ENCODE measurements at places on chromosomes 16 and 17.

- DNase-seq, result no peak
These were observed 13.7 kb downstream of the MYO18A start for GRCh38 chr17:29166507-29166887.

DNA sequence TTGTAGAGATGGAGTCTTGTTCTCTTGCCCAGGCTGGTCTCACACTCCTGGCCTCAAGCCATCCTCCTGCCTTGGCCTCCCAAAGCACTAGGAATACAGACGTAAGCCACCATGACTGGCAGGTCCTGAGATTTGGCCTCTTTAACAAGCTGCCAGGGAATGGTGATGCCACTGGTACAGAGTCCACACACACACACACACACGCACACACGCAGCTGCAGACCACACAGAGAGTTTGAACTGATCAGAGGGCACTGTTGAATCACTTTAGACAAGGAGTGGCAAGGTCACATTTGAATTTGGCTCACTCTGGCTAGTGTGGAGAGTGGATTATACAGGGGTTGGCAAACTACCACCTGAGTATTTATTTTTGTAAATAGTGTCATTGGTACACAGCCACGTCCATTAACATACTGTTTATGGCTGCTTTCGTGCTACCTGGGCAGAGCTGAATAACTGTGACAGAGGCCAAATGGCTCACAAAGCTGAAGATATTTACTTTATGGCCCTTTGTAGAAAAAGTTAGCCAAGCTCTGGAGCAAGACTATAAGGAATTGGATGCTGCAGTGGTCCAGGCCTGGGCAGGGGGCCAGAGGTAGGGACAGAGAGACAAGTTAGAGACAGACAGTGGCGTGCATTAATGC lies 9.9 kb downstream of the ITPRIPL2 start:
- DNase-seq, result no peak

DNA sequence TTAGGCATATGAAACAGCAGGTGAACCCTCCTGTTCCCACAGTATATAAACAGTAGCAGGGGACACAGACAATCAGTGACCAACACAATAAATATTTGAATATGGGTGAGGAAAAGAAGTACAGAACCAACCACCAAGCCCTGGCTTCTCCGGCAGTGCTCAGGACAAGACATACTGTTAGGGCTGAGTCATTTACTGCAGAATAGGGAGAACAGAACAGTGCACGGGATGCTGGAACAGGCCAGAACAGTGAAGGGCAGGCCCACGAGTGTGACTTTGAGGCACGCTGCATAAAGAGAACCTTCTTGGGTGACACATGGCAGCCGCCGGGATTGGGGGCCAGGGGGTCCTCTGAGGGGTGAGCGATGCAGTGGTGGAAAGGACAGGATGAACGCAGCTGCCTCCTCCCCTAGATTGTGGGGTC lies 160.4 kb downstream of the CMIP start:
- DNase-seq, result no peak

DNA sequence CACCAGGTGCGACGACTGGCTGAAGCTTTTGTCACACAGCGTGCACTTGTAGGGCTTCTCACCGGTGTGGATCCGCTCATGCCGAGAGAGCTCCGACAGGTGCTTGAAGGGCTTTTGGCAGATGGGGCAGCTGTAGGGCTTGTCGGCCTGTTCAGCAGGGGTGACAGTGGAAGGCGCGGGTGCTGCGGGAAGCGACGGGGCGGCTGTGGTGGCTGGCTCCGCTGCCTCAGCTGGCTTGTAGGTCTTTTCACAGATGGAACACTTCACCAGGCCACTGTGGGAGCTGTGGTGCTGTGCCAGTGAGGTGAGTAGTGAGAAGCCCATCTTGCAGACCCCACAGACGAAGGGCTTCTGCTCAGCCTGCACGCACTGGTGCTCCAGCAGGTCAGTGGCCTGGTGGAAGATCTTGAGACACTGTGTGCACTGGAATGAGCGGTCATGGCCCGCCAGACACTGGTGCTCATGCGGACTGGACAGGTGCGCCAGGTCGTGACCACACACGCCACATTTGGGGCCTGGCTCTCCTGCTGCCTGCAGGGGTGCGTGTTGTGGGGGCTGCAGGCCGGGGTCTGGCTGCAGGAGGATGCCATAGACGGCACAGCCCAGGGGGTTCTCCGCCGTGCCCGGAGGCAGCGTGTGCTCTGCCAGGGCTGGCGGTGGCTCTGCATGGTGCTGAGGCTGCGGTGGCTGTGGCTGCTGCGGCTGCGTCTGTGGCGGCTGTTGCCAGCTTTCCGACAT lies 2.8 kb downstream of the ZNF319 start:
- no peak for DNase-seq

- DNase-seq, result no peak
These were observed 93.5 kb downstream of the PRKCB start for GRCh38 chr16:23929237-23929636.

- DNase-seq, result no peak
These were observed 41.8 kb downstream of the NOL11 start for GRCh38 chr17:67759355-67760171.

DNA sequence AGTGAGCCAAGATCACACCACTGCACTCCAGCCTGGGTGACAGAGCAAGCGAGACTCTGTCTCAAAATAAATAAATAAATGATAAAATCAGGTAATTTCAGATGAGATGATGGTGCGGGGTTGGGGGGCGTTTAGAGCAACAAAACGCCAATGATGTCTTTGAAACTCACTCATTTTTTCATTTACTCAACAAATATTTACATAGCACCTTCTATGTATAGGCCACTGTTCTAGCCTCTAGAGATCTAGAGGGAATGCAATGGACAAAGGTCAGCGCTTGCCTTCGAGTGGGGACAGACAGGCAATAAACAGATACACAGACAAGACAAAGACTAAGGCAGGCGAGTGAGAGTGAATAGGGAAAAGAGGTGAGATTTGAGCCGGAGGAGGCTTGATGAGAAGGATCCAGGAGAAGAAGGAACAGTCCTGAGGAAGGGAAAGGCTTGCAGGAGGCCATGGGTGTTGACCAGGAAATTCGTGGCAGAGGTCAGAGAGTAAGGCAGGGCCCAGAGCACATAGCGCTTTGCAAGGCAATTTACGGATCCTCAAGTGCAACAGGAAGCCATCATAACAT lies 14.1 kb downstream of the ALDH3A1 start:
- no peak for DNase-seq

- no peak for DNase-seq
These were observed 1.1 kb downstream of the KSR1 start for GRCh38 chr17:27457360-27457715.

DNA sequence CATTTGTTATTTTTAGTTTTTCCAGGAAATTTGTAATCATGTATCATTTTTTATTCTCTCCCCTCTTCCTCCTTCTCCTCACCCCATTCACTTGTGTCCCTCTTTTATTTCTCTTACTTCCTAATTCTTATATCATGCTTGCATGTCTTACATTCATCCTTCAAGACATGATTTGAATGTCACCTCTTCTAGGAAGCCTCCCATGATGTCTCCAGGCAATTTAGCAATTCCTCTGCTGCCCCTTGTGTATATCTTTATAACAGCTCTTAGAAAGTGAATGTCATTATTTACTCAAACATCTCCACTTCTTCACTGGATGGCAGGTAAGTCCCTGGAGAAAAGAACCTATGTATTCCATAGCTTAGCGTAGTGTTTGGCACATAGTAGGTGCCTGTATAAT lies 7.8 kb downstream of the HNF1B start:
- no peak for DNase-seq

DNA sequence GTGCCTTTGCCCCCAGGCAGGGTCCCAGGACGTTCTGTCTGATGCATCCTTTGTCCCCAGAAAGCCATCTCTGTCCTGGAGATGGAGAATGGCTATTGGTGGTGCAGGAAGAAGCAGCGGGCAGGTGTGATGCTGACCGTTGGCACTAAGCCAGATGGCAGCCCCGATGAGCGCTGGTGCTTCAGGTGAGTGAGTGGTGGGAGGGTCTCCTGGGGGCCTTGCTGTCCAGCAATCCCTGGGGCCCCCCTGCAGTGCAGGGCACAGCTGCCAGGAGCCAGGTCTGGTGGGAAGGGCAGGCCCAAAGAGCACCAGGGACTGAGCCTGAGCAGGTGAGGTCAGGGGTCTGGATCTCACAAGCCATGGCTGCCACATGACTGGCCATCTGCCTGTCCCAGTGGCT lies 18.1 kb downstream of the TRPV2 start:
- DNase-seq, result no peak

- DNase-seq, result peak; percentile 80
These were observed at the start of the genes GPS1 and RFNG for GRCh38 chr17:82051776-82052637. Gene GPS1, plus strand, starts transcription at chr17:82051898. Its CDS starts 34 bp downstream, at chr17:82051932. Gene RFNG, minus strand, starts transcription at chr17:82051811. Its CDS starts 45 bp downstream, at chr17:82051766.

DNA sequence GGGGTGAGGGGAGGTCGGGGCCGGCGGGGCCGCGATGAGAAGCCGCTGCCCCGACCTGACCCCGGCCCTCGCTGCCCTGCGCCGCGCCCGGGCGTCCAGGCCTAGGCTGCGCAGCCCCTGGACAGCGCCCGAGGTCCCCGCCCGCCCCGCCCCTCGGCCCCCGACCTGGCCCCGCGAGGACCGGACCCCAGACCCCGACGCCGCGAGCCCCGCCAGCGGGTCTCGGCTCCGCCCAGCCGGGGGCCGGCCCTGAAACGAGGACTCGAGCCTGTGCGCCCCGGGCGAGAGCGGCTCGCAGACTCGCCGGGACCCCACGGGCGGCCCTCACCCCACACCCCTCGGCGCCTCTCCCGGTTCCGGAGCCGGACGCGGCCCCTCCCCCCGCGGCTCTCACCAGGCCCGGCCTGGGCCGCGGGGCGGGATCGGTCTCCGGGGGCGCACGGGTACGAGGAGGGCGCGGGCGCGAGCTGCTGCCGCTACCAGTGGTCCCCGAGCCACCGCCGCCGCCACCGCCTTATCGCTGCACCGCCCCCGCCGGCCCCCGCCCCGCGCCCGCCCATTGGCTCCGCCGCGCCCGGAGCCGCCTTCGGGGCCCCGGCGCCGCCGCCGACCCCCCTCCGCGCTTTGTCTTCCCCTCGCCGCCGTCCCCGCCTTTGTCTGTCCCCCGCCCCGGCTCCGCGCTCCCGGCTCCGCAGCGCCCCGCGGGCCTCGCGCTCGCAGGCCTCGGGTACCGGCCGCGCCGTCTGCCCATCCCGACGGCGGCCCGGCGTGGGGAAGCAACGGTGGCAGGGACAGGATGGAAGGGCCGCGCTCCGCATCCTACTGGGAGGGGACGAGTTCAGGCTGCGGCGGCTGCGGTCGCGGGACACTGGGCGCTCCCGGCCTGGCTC lies at the start of gene LIMD2:
TSS of gene LIMD2 (minus strand) at position 488 of the 890 bp plus-strand sequence. CDS start 827 bp downstream, outside the sequence.
- DNase-seq, result peak; percentile 72

DNA sequence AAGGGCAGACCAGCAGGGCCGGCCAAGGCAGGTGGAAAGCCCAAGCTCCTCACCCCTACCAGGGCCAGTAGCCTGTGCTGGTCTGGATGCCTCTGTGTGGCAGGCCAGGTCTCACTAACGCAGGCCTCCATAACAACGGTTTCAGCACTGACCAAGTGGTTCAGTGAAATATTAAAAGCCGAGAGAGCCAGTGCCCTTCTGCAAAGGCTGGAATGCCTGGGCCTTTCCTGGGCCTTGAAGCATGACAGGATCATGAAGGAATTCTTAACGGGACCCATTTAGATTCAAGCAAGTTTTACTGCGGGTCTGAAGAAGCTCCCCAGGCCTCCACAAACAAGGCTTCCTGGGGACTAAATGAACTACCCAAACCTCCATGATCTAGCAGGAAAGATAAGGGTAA lies 16.3 kb downstream of the ADAD2 start:
- no peak for DNase-seq

GRCh38 chr16:1980030-1980769 lies 1.1 kb downstream of the NOXO1 start:
- no peak for DNase-seq

- no peak for DNase-seq
These were observed 149.1 kb upstream of the CHMP6 start for GRCh38 chr17:80842456-80843013.

DNA sequence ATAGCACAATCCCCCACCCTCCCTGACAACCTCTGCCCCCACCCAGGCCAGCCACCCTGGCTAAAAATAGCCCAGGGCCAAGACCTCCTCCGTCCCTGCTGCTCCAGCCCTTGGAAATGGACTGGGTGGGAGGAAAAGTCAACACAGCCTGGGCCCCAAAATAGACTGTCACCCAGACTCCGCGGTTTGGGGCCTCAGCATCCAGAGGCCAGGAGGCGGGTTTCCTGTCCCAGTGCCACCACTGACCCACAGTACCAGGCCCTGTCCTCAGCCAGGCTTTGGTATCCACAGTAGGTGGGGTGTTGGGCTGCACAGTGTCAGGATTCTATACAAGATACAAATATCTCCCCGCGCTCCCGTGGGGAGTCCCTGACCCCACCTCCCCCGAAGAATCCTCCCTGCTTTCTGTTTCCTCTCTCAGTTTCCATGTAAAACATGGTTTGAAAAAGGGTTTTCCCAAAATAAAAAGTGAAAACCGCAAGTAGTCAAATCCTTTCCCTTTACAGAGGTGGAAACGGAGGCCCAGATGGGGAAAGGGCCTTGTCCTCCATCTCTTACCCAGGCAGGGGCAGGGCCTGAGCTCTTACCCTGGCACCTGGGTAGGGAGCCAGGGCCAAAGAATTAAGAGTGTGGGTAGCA lies 20.1 kb downstream of the CPNE2 start:
- DNase-seq, result no peak

GRCh38 chr17:34841467-34841866 lies 119.8 kb downstream of the CCT6B start:
- no peak for DNase-seq

GRCh38 chr16:8955828-8956227 lies 7.9 kb downstream of the USP7 start:
- DNase-seq, result no peak

GRCh38 chr17:75531721-75532072 lies 6.2 kb downstream of the LLGL2 start:
- no peak for DNase-seq

- DNase-seq, result no peak
These were observed 177.8 kb downstream of the CCDC182 start for GRCh38 chr17:57567251-57567650.

- DNase-seq, result no peak
These were observed 68.7 kb downstream of the WSCD1 start for GRCh38 chr17:6138761-6139446.

DNA sequence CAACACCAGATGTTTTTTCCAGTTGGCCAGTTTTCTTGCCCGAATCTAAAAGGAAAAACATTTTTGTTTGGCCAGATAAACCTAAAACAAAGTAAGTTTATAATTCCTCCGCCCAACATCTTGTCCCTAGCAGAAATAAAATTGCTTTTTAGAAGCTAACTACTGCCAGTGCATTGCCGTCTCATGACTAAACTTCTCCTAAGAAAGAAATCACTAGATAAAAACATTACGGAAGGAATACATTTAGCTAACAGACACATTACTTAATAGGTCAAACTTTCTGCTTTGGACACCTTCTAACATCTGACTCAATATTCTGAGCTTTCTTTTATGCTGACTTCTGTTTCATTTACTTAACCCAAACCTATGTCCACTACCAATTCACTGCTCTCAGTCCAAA lies 36.2 kb downstream of the FBXL20 start:
- no peak for DNase-seq

DNA sequence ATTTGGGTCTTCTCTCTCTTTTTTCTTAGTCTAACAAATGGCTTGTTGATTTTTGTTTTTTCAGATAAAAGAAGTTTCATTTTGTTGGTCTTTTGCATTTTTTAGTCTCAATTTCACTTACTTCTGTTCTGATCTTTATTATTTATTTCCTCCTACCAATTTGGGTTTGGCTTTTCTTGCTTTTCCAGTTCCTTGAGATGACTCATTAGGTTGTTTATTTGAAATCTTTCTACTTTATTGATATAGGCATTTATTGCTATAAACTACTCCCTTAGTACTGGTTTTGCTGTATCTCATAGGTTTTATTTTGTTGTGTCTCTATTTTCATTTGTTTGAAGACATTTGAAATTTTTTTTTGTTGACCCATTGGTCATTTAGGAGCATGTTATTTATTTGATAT lies 152.2 kb upstream of the MPHOSPH6 start:
- no peak for DNase-seq

- no peak for DNase-seq
These were observed 11.6 kb downstream of the SPHK1 start for GRCh38 chr17:76395980-76396379.
